ENCODE measurements at places on chromosomes 16 and 17. TPM values are rescaled to one million over a fixed set of nuclear protein-coding genes. Genes with fewer than 3 reads are reported as not detected.

Gene KCNJ18
- total RNA-seq, result not detected

Gene KLHL10
- 0.43 TPM for total RNA-seq

Gene PTGES3L
- 0.09 TPM for total RNA-seq

Gene NLRC3
- under 0.01 TPM for total RNA-seq

Gene CES2
- total RNA-seq, result 24.1 TPM

Gene TP53TG3B
- not detected for total RNA-seq

Gene ALDOC
- total RNA-seq, result 121 TPM

Gene FAM83G
- 5.5 TPM for total RNA-seq

Gene CDC27
- 105 TPM for total RNA-seq

Gene OGFOD1
- 68.1 TPM for total RNA-seq

Gene ELMO3
- 0.28 TPM for total RNA-seq

Gene SPIRE2
- total RNA-seq, result 1.00 TPM

Gene CALB2
- 0.28 TPM for total RNA-seq

Gene GINS2
- total RNA-seq, result 1.1 TPM

Gene ABCC11
- under 0.01 TPM for total RNA-seq

Gene PDIA2
- total RNA-seq, result 0.37 TPM

Gene TNRC6C
- total RNA-seq, result 3.4 TPM

Gene CSH2
- total RNA-seq, result not detected

Gene RPH3AL
- total RNA-seq, result 1.00 TPM

Gene GPS1
- total RNA-seq, result 88.7 TPM

Gene OR1D2
- not detected for total RNA-seq

Gene TERB1
- 0.09 TPM for total RNA-seq

Gene ORC6
- 1.1 TPM for total RNA-seq
